Body of pancreas (tissue), 4 donors: ENCODE measurements at places on chromosomes 6 and 20.
A peak's percentile ranks its signal among the peaks of the same experiment; 100 is the strongest.

GRCh38 chr6:35833536-35833935, 28.4 kb downstream of the LHFPL5 start:
- H3K36me3 ChIP-seq, result peaks cover 3% of the 10 kb centered on the region
- H3K27me3 ChIP-seq, result no peaks in the 10 kb centered on the region
- no peak overlapping the region for H3K27ac ChIP-seq
- DNase-seq, result no peak
- H3K4me3 ChIP-seq, result no peak overlapping the region

- no peaks in the 10 kb centered on the region for H3K36me3 ChIP-seq
- H3K27ac ChIP-seq, result no peak overlapping the region
- no peaks in the 10 kb centered on the region for H3K27me3 ChIP-seq
- H3K4me1 ChIP-seq, result no peaks in the 10 kb centered on the region
Observed at GRCh38 chr6:64330694-64331307, 695.2 kb downstream of the PHF3 start.

- H3K4me1 ChIP-seq, result peaks cover 23% of the 10 kb centered on the region
- peak overlapping the region; percentile 19 for H3K27ac ChIP-seq
- peak; percentile 62 for DNase-seq
- no peak overlapping the region for H3K4me3 ChIP-seq
- H3K36me3 ChIP-seq, result no peaks in the 10 kb centered on the region
- no peaks in the 10 kb centered on the region for H3K27me3 ChIP-seq
Observed at GRCh38 chr20:11207749-11208502, 534.1 kb upstream of the JAG1 start.

DNA sequence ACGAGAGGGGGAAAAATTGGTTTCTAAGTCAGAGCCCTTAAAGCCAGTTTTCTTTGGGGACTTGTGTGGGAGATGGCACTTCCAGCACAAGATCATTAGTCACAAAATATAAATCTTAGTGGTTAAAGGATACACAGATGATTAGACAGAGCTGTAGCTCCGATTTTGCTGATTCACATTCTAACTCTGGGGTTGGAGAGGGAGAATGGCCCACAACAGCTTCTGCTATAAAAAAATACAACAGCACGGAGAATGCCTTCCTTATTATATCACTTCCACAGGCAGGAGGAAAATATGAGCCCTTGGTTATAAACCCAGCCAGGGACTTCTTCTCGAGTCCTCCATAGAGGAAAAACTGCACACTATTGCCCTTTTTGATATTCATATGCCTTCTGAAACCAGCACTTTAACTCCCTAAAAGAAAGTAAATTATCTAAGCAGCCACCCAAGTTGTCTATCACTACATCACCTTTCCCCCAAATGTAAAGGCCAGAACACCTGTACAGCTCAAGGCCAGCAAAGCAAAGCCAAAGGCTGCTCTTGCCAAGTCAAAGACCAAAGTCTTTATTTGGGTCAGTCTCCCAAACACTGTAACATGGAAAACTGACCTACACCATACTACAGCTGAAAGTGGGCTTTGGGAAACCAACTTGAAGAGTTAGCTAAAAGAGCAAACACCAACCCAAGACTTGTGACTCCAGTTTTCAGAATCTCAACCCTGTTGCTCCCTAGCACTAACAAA, 10.4 kb downstream of the MRPL14 start:
- H3K27me3 ChIP-seq, result no peaks in the 10 kb centered on the region
- H3K4me1 ChIP-seq, result peaks cover 56% of the 10 kb centered on the region
- no peak overlapping the region for H3K4me3 ChIP-seq

GRCh38 chr6:142863981-142864380, 81.0 kb downstream of the HIVEP2 start:
- no peak overlapping the region for H3K27ac ChIP-seq
- no peaks in the 10 kb centered on the region for H3K36me3 ChIP-seq
- H3K4me1 ChIP-seq, result peaks cover 30% of the 10 kb centered on the region
- H3K27me3 ChIP-seq, result no peaks in the 10 kb centered on the region
- DNase-seq, result no peak
- no peak overlapping the region for H3K4me3 ChIP-seq

DNA sequence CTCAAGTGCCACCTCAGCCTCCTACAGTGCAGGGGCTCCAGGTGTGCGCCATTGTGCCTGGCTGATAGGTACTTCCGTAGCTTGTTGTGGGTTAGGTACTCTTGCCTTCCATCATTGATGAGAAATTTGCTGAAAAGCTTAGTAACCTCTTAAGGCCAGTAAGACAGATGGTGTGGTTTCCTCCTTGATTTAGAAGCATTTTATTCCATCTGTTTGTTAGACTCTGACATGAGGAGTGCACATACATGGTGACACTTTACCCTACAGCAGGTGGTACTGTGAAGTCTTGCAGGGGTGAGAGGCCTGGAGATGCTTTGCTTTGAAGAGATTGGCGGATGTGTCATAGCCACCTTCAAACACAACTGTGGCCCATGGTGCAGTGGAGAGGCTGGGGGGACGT, 14.8 kb upstream of the MTG2 start:
- DNase-seq, result no peak
- H3K36me3 ChIP-seq, result peaks cover 10% of the 10 kb centered on the region
- no peak overlapping the region for H3K27ac ChIP-seq
- H3K27me3 ChIP-seq, result no peaks in the 10 kb centered on the region
- no peaks in the 10 kb centered on the region for H3K4me1 ChIP-seq

DNA sequence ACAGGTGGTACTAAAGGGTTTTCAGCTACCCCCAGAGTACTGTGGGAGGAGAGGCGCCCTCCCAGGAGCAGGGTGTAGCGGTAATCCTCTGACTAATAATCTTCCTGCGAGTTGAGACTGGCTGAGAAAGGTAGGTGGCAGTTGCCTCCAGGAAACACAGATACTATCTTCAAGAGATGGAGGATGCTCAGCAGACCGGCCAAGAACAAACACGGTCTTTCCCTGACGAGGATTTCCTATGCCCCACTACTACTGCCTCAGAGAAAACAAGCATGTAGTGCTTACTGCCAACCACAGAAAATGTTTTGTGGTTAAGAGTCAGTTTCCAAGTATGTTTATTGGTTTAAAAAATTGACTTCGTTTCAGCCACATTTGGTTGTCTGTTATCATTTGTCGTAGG, 26.8 kb downstream of the C6orf89 start:
- H3K4me3 ChIP-seq, result no peak overlapping the region
- no peak overlapping the region for H3K27ac ChIP-seq
- H3K36me3 ChIP-seq, result no peaks in the 10 kb centered on the region
- peaks cover 25% of the 10 kb centered on the region for H3K4me1 ChIP-seq

DNA sequence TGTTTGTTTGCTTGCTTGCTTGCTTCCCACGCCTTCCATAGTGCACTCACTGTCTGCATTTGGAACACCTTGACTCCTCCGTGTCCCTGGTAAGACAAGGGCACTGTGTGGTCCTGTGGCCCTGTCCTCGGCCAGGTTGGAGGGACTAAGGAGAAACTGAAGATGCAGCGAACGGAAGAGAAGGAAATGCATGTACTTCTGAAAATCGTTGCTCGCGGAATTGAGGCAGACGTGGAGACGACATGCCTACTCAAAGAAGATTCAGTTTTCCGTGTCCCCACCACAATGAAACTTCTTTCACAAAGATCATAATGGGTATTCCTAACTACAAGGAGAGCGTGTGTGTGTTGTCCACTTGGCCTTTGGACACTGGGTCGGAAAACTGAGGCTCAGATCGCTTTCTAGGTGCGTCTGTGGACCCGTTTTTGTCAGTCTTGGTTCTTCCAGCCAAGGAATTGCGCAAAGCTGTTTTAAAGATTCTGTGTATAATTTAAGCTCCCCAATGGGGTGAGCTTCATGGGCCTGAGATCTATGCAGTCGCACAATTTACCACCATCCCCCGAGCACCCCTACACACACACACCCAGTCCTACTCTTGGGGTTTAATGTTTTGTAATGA, 120.4 kb upstream of the ZNF184 start:
- H3K27me3 ChIP-seq, result peaks cover 18% of the 10 kb centered on the region
- DNase-seq, result no peak
- no peaks in the 10 kb centered on the region for H3K36me3 ChIP-seq
- no peak overlapping the region for H3K4me3 ChIP-seq
- H3K4me1 ChIP-seq, result no peaks in the 10 kb centered on the region
- H3K27ac ChIP-seq, result no peak overlapping the region

- no peaks in the 10 kb centered on the region for H3K4me1 ChIP-seq
- H3K4me3 ChIP-seq, result no peak overlapping the region
- H3K27ac ChIP-seq, result no peak overlapping the region
- no peak for DNase-seq
Observed at GRCh38 chr6:117311310-117311709, 46.0 kb downstream of the VGLL2 start.

GRCh38 chr6:109891924-109892323, 86.2 kb upstream of the GPR6 start:
- no peak overlapping the region for H3K4me3 ChIP-seq
- no peaks in the 10 kb centered on the region for H3K27me3 ChIP-seq
- H3K4me1 ChIP-seq, result peaks cover 18% of the 10 kb centered on the region

GRCh38 chr6:159790956-159791598, 810 bp downstream of the MRPL18 start:
- peaks cover 50% of the 10 kb centered on the region for H3K4me1 ChIP-seq
- peak overlapping the region; percentile 100 for H3K27ac ChIP-seq
- no peaks in the 10 kb centered on the region for H3K36me3 ChIP-seq
- peak; percentile 23 for DNase-seq

DNA sequence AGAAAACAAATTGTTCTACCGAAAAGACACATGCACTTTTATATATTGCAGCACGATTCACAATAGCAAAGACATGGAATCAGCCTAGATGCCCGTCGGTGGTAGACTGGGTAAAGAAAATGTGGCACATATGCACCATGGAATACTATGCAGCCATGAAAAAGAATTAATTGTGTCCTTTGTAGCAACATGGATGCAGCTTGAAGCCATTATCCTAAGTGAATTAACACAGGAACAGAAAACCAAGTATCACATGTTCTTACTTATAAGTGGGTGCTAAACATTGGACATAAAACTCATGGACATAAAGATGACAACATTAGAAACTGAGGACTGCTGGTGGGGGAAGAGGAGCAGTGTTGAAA, 32.4 kb downstream of the RALGAPB start:
- no peaks in the 10 kb centered on the region for H3K27me3 ChIP-seq
- H3K4me1 ChIP-seq, result no peaks in the 10 kb centered on the region
- no peak for DNase-seq
- H3K27ac ChIP-seq, result no peak overlapping the region
- no peak overlapping the region for H3K4me3 ChIP-seq

DNA sequence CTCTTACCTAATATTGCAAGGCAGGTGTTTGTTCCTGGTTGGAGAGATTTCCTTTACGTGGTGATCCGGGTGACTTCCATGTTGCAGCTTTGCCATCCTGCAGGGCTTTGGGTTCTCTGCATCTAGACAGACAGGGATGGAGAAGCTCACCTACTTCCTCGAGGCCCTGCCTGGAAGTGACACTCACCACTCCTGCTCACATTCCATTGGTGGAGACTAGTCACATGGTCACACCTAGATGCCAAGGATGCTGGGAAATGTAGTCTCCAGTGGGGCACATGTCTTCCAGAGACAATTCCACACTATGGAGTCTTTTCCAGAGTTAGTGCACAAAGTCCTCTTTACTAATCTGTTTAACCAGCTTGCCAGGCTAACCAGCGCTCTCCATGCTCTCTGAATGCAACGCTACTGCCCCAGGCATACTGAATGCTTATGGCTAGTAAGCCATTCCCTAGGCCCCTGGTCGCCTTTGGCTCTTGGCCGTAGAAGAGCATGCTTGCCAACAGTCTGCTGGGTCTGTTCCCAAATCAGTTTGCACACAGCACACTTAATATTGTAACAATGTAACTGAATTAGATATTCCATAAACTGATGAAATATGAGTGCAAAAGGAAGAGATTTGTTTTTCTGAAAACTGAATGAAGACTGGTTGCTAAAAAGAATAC, 6.7 kb upstream of the KCNK15 start:
- no peaks in the 10 kb centered on the region for H3K27me3 ChIP-seq
- DNase-seq, result peak; percentile 63
- no peaks in the 10 kb centered on the region for H3K4me1 ChIP-seq
- no peaks in the 10 kb centered on the region for H3K36me3 ChIP-seq

DNA sequence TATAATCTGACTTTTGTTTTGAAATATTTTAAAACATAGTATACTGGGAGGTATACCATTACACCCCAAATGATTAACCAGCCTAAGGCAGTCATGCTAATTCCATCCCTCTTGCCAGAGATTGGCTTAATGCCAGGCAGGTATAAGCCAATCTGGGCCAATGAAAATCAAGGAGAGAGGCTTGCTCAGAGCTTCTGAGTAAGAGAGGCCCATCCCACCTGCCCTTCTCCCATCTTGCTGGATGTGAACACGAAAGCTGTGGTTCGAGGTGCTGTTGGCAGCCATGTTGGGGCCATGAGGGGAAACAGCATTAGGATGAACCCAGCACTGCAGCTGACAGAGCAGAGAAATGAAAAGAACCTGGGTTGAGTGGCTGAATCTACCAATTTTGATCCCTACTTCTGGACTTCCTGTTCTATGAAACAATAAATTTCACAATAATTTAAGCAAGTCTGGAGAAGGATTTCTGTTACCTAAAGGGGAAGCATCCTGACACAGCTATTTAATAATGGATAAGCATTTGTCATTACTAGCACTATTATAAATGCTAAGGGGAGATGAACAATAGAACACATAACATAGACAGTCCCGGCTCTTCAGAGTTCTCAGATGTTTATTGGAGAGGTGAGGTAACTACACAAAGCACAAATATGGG, 152.3 kb downstream of the CDC5L start:
- no peaks in the 10 kb centered on the region for H3K27me3 ChIP-seq
- H3K4me3 ChIP-seq, result no peak overlapping the region
- no peaks in the 10 kb centered on the region for H3K4me1 ChIP-seq
- H3K27ac ChIP-seq, result no peak overlapping the region
- no peaks in the 10 kb centered on the region for H3K36me3 ChIP-seq

DNA sequence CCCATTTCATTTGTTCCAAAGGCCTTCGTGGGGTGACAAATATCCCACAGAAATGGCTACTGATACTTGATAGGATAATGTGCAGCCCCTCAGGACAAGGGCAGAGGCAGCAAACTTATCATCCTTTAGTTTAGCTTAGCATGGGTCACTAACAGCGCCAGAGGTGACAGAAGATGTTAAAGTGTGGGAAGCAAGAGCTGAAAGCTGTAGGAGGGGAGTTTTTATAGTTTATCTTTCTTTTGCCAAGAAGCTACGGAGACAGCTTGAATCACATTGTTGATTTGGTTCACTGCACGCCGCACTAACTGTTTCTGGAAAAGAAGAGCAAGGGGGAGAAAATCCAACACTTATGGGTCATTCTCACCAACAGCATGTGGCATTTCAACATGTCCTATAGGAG, 773.9 kb upstream of the MMS22L start:
- DNase-seq, result no peak
- no peak overlapping the region for H3K4me3 ChIP-seq
- no peaks in the 10 kb centered on the region for H3K27me3 ChIP-seq
